ENCODE measurements at places on chromosomes 6 and 20. TPM values are rescaled to one million over a fixed set of nuclear protein-coding genes. Genes with fewer than 3 reads are reported as not detected.

DNA sequence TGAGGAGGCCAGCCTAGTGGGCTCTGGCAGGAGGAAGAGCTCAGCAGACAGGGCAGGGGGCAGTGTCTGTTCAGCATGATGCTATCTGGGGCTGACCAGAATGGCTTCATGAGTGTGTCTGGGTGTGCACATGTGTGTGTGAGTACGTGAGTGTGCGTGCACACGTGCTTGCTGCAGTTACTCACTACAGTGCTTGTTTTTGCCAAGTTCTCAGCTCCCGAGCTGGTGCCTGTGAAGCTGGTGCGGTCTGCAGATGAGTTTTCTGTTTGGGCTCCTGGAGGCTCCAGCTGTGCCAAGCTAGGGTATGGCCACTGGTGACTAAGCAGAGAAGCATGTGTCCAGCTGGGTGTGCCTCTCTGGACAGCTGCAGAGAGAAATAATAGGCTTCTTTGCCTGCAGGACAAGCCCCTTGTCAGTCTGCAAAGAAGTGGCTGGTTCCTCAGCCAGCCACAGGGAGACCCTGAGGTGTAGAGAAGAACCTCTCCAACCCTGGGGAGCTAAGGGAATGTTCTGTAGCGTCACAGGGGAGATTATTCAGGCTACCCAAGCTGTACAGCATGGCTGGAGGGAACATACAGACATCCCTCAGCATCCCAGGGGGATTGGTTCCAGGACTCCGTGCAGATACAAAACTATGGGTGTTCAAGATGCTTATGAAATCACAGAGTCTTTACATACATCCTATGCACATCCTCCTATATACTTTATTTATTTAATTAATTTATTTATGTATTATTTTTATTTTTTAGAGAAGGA is 40.2 kb upstream of the FAM50B start:
- peak; percentile 47 for DNase-seq

DNA sequence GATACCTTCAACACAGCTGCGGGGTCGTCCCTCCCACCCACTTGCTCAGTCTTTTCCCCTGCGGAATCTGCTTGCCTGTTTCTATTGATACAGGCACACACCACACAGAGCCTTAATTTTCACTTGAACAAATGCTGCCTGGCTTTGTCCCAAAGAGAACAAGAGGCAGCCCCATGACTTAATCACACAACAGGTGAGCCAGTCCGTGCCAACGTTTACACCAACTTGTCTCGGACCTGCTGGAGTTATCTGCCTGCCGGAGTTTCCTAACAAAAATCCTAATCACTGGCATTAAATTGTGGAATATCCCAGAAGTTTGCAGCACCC is 186.8 kb upstream of the RREB1 start:
- no peak for DNase-seq

Gene ANGPT4
- 2.0 TPM for total RNA-seq

DNA sequence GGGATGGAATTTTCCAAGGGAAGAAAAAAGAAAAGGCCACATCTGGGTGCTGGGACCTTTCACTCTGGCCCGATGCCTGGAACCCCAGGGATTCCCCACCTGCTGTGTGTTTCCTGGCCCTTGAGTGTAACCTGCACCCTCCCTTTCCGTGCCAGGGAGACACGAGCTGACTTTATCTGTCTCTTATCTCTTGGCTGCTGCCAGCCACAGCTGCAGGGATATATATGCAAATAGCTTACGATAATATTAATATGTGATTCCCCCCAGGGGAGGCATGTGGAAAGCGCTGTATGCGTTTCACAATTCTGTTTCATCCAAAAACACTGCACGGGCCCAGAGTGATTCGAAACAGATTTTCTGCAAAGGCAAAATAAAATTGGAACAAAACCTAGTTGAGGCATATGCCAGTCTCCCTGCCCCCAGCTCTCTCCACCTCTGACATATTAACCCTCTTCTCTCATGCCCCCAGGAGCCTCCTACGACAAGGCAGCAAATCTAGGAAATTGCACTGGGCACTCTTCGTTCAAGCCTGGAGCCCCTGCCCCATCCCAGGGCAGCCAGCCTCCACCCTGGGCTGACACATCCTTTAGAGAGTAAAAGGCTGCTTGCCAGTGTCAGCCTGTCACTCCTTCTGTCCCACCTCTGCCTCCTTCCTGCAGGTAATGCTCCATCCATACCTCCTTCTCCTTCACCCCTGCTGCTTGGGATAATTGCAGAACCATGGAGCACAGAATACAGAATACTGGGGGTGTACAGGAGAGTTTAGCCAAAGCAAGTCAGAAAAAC is 1.3 kb downstream of the RIPOR3 start:
- no peak for DNase-seq

Gene TENT5A
- 23.8 TPM for total RNA-seq

DNA sequence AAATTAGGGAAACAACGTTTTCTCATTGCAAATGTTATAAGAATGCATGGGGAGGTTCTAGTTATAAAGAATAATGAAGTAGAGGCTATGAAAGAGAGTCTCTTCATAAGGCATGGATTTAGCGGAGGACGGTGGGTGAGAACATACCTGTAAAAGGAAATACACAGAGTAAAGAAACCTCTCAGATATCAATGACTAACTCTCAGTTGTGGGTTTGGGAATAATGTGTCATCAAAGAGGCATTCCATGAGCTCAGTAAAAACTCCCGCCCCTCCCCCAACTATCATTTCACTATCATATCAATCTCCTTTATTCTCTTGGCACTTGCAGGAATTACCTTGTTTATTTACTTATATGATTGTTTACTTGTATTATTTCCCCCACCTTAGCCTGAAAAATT is 695.4 kb downstream of the PTPRT start:
- no peak for DNase-seq

- DNase-seq: no peak
These were observed 684.6 kb upstream of the MARCKS start for GRCh38 chr6:113172531-113172966.

Gene SH3BGRL2
- 53.2 TPM for total RNA-seq

DNA sequence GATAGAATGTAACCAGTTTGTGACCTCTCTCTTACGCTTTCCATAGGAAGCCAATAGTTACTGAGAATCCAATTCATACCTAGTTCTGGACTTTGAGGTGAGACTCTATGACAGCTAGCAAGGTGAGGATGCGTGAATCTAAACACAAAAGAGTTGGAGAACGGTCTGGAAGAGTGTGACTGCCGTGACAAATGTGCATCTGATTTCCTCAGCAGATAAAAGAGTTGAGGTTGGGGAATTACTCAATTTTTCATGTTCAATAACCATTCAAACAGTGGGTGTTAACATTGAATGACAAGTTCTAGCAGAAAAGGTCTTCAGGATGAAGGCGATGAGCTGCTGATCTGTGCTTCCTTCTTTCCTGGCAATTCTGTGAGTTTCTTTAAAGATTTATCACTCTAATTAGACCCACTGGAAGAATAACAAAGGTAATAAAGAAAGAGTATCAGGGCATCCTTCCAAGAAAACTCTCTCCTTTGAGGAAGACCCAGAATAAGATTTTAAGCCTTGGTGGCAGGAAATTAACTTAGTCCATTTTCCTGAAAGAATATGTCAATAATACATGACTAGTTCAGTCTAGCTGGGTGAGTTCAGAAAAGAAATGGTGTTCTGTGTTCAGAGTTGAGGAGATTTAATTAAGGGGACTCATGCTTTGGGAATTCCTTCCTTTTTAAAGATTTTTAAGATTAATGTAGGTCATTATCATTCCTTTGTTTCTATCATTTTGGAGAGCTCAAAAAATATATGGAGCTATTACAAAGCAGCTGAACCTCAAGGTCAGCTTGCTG is 24.5 kb downstream of the KIF3B start:
- no peak for DNase-seq

DNA sequence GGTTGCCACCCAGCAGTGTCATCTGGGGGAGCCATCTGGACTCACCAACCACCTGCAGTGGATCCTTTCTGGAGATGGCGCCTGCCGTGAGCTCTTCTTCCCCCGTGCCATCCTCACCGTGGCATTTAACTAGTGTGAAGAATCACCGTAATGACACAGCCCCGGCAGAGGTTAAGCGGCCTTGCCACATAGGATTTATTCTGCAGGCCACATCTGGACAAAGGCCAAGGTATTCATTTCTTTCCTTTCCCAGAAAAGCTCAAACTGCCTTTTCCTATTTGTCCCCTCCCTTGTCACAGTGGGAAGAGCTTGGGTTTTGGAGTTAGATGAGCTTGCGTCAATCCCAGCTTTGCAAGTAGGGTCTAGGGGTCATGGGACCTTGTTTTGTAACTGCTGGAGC is 88.4 kb downstream of the PXDC1 start:
- DNase-seq: no peak

DNA sequence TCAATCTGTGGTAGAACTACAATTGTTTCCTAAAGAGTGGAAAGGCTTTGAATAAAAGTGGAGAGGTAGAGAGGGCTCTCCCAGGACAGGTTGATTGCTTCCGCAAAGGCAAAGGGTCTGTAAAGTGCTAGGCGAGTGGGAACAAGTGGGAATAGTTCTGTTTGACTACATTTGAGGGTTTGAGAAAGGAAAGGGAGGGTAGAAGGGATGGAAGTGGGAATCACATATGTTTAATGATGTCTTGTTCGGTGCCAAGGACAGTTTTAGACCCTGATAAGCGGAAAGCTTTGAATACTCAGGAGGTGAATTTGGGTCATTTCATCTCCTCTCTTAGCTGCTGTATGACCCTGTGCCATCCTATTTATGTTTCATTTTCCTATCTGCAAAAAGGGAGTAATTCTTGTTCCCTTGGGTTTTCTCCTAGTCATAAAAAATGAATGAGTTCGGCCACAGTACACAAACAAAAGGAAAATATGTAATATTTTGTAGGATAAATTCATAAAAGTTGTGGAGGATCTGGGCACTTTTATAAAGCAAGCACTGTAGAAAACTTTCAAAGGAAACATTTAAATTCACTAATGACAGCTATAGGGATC is 1.7 kb upstream of the PIM1 start:
- DNase-seq: no peak

Gene SLC4A11
- total RNA-seq: not detected

DNA sequence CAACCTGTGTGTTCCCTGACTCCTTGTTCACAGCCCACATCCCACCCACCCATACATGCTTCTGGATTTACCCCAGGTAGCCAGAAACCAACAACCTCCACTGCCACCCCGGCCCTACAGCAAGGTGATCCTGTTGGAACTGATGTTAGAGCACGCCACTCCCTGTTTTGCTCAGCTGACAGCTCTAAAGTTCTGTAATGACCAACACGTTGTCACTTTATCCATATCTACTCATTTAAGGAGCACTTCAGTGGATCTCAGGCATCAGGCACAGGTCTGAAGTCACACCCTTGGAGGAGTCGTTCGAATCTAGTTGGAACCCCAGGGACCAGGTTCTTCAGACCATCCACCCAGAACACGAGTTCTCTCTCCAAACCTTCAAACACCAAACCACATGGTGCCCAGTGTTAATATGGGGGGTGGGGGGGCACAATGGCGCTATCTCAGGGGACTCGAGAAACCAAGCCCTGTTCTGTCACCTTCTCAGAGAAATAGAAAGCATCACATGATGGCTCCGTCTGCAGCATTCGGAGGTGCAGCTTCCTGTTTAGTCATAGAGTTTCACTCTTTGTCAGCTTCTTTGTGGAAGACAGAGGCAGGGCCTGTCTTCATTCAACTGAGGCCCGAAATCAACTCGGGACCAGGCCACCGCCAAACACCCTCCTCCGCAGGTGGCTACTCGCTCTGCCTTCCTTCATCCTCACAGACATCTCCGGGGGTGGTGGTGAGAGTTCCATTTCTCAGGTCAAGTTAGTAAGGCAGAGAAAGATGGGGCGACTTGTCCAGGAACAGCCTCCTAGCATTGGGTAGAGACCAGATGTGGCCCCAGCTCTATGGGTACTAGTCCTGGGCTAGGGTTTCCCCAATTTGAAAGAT is 142.2 kb downstream of the NFATC2 start:
- no peak for DNase-seq

DNA sequence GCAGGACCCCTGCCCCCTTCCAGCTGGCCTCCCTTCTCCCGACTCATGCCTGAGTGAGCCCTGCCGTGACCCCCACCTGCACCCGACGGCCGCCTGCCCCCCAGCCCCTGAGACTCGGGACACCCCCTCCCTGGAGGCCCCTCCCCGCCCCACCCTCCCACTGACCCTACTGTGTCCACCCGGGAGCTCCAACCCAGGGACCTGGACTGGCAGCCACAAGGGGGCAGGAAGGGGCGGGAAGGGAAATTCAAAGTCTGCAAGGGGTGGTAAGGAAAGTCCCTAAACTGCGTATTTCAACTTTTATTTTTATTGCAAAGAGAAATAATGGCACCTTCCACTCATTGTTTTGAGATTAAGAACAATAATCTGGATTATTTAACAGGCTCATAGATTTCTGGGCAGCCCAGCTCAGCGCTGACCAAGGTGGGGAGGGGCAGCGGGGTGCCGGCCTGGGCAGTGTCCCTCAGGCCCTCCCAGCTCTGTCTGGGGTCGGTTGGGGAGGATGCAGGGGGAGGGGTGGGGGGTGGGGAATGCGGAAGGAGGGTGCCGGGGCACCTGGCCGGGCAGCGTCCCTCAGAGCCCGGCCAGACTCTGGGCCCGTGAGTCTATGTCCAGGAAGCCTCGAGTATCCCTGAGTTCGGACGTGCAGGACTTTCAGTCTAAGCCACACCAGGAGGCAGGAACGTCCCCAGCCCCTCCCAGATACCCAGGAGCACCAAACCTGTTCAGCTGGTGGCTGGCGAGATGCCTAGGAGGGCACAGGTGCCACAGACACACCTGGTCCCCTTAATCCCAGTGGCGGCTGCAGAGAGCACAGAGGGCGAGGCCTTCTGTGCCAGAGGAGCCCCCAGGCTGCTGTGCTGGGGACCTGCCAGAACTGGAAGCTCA is 1.3 kb upstream of the PTK6 start:
- DNase-seq: no peak

DNA sequence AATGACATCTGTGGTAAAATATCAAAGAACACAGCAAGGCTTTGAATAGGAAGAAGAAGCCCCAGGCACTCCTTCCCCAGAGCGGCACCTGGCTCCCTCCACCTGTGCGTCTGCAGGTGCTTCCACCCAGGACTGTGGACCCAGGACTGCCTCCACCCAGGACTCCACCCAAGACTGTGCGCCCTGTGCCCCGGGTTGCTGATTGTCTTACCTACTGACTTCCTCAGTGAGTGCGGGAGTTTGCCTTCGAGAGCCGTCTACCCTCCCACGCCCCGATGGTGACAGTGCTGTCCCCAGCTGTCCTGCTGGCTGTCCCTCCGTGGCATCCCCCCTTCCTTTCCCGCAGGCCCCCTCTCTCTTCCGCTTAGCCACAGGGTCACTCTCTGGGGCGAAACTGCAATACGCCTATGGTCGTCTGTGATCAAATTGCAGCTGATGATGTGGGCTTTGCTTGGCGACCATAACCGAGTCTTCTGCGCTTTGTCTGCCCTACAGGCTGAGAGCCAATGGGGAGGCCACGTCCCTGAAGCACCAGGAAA is 52.1 kb downstream of the IRF4 start:
- DNase-seq: no peak

DNA sequence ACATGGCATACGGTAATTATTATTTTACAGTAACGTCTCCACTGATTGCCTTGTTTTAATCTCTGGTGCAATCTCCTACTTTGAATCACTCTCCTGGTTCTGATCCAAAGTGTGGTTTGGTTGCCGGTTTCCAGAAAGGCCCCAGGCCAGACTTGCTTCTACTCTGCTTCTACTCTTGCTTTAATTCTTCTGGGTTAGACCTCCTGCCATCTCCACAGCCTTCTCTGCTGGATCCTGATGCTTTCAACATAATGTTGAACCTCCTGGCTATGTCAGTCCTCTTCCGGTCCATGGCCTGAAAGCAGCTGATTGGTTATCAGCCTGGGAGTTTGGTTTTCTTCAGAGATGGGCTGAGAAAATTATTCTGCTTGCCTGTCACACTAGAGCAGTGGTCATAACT is 266.5 kb upstream of the RIMS1 start:
- DNase-seq: no peak

Gene MCCD1
- not detected for total RNA-seq

- no peak for DNase-seq
These were observed 179.9 kb downstream of the ZDHHC14 start for GRCh38 chr6:157560691-157561413.

Gene SLC26A8
- 0.07 TPM for total RNA-seq

Measured in uterus (tissue), 4 donors.